Neural progenitor cell (in vitro differentiated cells): ENCODE measurements at places on chromosomes 5 and 9. TPM values are rescaled to one million over a fixed set of nuclear protein-coding genes. Genes with fewer than 3 reads are reported as not detected.
A peak's percentile ranks its signal among the peaks of the same experiment; 100 is the strongest.

GRCh38 chr5:151040211-151040747 lies 19.9 kb downstream of the GPX3 start:
- H3K27ac ChIP-seq, result no peak overlapping the region
- H3K36me3 ChIP-seq, result no peaks in the 10 kb centered on the region
- no peaks in the 10 kb centered on the region for H3K27me3 ChIP-seq
- no peaks in the 10 kb centered on the region for H3K4me1 ChIP-seq

DNA sequence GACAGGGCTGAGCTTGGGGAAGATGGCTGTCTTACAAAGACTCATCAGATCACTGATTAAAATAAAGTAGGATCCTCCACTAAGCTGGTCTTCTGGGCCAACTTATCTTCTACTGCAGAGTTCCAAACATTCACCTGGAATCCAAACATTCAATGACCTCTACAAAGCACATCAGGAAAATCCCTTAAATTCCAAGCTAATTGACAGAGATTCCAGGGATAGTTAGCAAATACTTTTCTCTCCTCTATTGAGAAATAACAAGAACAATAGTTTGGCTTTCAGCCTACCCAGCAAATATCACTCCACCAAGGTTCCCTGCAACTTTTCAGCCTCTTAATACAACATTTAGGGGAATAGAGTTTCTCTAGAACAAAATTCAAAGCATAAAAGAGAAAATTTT lies 140.6 kb upstream of the LIFR start:
- no peaks in the 10 kb centered on the region for H3K27me3 ChIP-seq
- H3K27ac ChIP-seq, result no peak overlapping the region
- H3K4me3 ChIP-seq, result no peak overlapping the region
- peaks cover 36% of the 10 kb centered on the region for H3K4me1 ChIP-seq
- H3K36me3 ChIP-seq, result no peaks in the 10 kb centered on the region
- peak; percentile 28 for DNase-seq

- H3K27ac ChIP-seq, result no peak overlapping the region
- no peak for DNase-seq
- no peaks in the 10 kb centered on the region for H3K27me3 ChIP-seq
- H3K4me1 ChIP-seq, result no peaks in the 10 kb centered on the region
Measured at GRCh38 chr9:76109953-76110352, 219.5 kb downstream of the PCSK5 start.

GRCh38 chr5:179221196-179221876 lies 123.9 kb downstream of the ADAMTS2 start:
- no peak overlapping the region for H3K27ac ChIP-seq
- no peak for DNase-seq
- H3K27me3 ChIP-seq, result no peaks in the 10 kb centered on the region
- H3K4me3 ChIP-seq, result no peak overlapping the region
- H3K36me3 ChIP-seq, result no peaks in the 10 kb centered on the region

DNA sequence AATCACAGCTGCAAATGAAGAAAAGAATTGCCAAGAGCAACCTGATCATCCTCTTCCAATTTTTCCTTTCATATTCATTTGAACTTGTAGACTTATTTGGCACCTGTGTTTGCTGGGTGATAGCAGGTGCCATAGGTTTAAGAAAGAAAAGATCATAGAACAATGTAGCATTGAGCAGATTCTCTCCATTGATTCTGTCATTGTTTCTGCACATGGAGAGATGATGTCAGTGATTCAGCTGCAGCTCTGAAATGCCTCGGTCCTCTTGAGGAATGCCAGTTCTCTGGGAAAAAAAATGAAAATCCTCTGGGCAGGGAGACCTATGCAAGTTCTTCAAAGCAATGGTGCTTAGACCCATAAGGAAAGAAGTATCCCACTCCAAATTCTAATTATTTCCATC lies 418.1 kb upstream of the KLF4 start:
- H3K4me1 ChIP-seq, result no peaks in the 10 kb centered on the region
- no peaks in the 10 kb centered on the region for H3K36me3 ChIP-seq
- no peaks in the 10 kb centered on the region for H3K27me3 ChIP-seq

DNA sequence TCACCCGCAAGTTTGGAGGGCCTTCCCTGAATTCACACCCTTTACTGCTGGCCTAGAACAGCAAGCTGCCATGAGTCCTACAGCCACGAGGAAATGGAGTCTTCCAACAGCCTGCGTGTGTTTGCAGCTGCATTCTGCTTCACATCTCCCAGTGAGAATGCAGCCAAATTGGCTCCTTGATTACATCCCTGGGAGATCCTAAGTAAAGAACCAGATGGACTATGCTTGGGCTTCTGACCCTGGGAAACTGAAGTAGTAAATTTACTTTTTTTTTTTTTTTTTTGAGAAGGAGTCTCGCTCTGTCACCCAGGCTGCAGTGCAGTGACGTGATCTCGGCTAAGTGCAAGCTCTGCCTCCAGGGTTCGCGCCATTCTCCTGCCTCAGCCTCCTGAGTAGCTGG lies 617.0 kb upstream of the CDH18 start:
- H3K4me1 ChIP-seq, result peaks cover 17% of the 10 kb centered on the region
- no peak overlapping the region for H3K27ac ChIP-seq
- no peaks in the 10 kb centered on the region for H3K36me3 ChIP-seq
- H3K27me3 ChIP-seq, result no peaks in the 10 kb centered on the region

GRCh38 chr5:173496883-173497255 lies 119.6 kb downstream of the BOD1 start:
- no peaks in the 10 kb centered on the region for H3K36me3 ChIP-seq
- DNase-seq, result no peak
- H3K4me3 ChIP-seq, result no peak overlapping the region
- no peak overlapping the region for H3K27ac ChIP-seq

DNA sequence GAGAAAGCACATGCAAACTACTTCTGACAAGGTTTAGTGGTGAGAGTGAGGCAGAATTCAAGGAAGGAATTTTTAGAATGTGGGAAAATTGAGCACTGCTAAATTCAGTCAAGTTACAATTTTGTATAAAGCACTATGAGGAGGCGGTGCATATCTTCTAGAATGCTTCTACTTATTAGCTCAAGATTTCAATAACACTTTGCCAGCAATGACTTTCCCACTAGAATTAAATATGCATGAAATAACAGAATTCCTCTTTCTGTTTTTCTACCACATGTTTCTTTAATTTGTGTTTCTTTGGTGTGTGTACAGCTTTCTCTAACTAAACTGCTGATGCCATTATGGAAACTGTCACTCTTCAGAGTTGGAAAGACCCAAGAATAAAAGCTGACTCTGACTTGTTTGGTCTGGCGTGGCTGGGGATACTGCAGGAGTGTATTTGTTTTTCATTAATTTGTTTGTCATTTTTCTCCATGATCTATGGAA lies 163.5 kb downstream of the ARSB start:
- H3K27ac ChIP-seq, result no peak overlapping the region
- H3K4me1 ChIP-seq, result no peaks in the 10 kb centered on the region

DNA sequence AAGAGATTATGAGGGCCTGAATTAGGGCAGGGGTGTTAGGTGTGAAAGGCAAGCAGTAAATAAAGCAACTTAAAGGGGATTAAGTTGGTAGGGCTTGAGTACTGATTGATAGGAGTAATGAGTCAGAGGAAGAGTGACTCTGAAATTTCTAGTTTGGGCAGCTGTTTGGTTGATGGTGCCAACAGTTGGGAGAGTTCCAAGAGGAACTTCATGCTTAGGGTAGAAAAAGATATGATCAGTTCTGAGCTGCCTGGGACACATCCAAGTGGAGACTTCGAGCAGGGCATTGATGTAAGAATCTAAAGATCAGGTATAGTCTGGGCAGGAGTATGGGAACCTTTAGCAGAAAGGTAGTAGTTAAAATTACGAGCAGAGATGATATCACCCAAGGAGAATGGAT lies 10.2 kb downstream of the MAMDC2 start:
- H3K27ac ChIP-seq, result no peak overlapping the region
- H3K27me3 ChIP-seq, result no peaks in the 10 kb centered on the region
- H3K4me1 ChIP-seq, result peaks cover 14% of the 10 kb centered on the region
- no peaks in the 10 kb centered on the region for H3K36me3 ChIP-seq
- H3K4me3 ChIP-seq, result no peak overlapping the region
- no peak for DNase-seq

DNA sequence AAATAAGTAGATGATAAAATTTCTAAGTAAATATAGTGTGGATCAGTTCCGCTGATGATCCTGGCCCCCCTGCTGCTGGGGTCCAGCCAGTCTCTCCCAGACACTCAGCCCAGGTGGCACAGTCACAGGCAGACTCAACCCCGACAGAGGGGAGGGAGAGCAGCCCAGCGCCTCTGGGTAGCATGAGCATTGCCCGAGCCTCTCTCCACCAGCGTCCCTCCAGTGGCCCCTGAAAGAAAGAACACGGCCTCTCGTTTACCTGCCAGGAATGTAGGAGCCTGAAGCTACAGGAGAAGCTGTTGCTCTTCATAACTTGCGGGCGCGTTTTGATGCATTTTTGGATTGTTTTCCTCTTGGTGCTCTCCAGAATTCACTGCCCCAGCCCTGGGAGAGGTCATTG lies 68.8 kb upstream of the ICE1 start:
- no peak for DNase-seq
- no peaks in the 10 kb centered on the region for H3K27me3 ChIP-seq
- no peak overlapping the region for H3K27ac ChIP-seq
- H3K4me1 ChIP-seq, result peaks cover 17% of the 10 kb centered on the region
- H3K36me3 ChIP-seq, result no peaks in the 10 kb centered on the region

DNA sequence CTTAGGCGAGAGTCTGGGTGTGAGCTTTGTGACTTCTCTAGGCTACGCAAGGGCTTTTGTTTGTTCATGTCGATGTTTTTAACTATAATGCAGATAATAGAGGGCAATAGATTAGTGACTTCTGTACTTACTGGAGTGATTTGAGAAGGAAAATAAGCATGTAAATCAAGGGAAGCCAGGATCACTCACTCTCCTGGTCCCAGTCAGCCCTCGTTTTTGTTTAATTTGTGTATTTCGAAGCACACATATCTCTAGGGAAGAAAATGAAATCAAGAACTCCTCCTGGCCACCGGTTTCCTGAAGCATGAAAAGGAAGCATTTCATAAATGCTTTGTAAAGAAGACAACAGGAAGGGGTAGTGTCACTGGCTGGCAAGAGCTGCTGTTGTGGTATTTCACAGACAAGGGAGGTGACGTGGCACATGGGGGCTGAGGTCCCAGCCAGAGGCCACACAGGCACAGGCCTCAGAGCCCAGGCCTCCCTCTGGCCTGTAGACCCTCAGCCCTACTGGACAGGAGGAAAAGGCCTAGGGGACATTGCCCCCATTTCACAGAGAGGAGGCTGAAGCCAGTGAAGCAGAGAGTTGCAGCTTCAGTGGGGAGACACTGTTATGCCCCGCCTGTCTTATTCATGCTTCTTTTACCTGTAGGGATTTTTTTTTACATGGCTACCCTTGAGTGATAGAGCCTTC lies 34.1 kb downstream of the IRF1 start:
- peaks cover 8% of the 10 kb centered on the region for H3K4me1 ChIP-seq
- no peaks in the 10 kb centered on the region for H3K27me3 ChIP-seq
- H3K27ac ChIP-seq, result no peak overlapping the region
- DNase-seq, result no peak

DNA sequence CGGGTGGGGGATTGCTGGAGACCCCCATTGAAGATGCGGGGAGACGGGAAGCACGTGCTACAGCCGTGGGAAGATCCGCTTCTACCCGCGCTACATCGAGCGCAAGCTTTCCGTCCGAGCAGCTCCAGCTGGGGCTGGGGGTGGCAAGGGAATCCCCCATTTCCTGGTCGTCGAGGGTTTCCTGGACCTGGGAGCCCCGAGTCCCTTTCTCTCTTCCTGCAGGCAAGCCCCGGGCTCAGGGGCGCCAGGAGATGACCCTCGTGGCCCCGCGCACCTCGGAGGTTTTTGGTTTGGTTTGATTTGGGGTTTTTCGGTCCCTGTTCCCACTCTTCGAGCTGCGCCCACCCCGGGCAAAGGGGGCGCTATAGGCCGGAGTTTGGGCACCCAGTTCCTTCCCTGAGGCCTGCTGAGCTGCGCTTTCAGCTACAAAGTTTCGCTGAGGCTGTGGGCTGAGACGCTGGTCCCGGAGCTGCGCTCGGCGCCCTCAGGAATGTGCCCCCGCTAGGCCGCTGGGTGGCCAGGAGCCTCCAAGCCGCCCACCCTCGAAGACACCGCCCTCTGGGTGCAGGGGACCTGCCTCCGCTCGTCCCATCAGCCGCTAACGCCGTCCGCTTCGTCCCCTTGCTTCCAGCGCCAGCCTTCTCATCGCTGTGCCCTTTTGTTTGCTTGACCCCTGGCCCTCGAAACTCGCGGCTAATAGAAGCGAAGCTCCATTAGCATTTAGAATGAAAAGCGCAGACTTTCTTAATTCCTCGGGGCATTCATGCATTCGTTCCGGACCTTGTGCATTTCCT lies 2.9 kb downstream of the NR4A3 start:
- H3K4me1 ChIP-seq, result peaks cover 20% of the 10 kb centered on the region
- no peaks in the 10 kb centered on the region for H3K36me3 ChIP-seq
- peaks cover 89% of the 10 kb centered on the region for H3K27me3 ChIP-seq
- DNase-seq, result peak; percentile 92
- H3K4me3 ChIP-seq, result peak overlapping the region; percentile 93

DNA sequence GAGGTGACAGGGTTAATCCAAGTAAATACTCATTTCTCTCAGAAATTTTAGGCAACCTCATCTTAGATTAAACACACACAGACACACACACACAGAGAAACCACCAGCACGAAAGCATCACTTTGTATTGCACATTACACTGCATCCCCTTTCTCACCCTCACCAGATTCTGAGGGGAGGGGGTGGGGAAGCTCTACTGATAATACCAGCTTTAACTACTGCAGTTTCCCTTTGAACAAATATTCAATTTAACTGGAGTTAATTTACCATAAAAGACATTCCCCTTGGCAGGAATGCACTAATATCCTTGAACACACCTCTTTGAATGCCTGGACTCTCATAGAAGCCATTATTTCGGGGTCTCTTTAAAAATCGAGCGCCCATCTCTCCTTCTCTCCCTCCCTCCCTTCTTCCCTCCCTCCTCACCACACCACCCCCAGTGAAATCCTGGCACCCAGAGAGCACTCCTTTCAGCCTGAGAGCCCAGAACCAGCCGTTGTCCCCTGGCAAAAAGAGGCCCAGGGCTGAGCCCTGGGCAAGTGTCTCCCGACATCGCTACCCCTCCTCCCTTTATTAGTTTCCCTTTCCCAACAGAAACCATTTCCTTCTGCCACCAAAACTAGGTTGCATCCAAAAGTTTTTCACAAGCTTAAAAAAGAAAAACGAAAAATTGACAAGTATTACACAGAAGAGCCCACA lies 2.8 kb upstream of the NFIB start:
- no peak overlapping the region for H3K27ac ChIP-seq
- peak overlapping the region; percentile 62 for H3K4me3 ChIP-seq
- peaks cover 11% of the 10 kb centered on the region for H3K4me1 ChIP-seq
- H3K27me3 ChIP-seq, result peaks cover 98% of the 10 kb centered on the region
- H3K36me3 ChIP-seq, result no peaks in the 10 kb centered on the region

Gene GABRA6
- not detected in 2 replicates for total RNA-seq

Gene NUP188
- total RNA-seq, result 66.7 and 80.0 TPM in 2 replicates

Gene CARTPT
- not detected in 2 replicates for total RNA-seq

Gene PAX5
- total RNA-seq, result 0.06 TPM in 1 of 2 replicates, not detected in the other

Gene PDGFRB
- total RNA-seq, result 8.9 and 16.6 TPM in 2 replicates

Gene TAF1L
- total RNA-seq, result not detected in 2 replicates

Gene KIF4B
- total RNA-seq, result 0.12 TPM in 1 of 2 replicates, not detected in the other
